ENCODE measurements at places on chromosomes 3 and 15.

DNA sequence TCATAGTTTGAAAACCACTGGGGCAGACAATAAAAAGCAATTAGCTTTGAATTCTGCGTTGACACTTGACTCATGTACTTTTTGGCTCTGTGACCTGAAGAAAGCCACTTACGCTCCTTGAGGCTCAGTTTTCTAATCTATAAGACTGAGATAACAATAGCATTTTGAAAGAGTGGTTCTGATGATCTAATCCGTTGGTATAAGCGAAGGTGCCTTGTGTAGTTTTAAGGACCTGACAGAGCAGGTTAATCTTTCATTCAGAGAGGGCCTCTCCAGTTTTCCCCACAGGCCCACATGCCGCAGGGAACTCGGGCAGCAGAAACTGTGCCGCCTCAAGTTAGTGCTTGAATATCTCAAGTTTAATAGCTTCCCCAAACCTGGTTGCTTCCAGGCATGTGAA is 306.0 kb upstream of the GBE1 start:
- DNase-seq: no peak

GRCh38 chr3:17235310-17235709 is 350.6 kb downstream of the PLCL2 start:
- no peak for DNase-seq

- DNase-seq: no peak
Observed at GRCh38 chr3:133917144-133917543, 21.5 kb upstream of the RAB6B start.

GRCh38 chr15:82950295-82950694 is 2.2 kb downstream of the HOMER2 start:
- DNase-seq: no peak

- DNase-seq: no peak
Observed at GRCh38 chr3:196016485-196016884, 65.4 kb downstream of the TFRC start.

DNA sequence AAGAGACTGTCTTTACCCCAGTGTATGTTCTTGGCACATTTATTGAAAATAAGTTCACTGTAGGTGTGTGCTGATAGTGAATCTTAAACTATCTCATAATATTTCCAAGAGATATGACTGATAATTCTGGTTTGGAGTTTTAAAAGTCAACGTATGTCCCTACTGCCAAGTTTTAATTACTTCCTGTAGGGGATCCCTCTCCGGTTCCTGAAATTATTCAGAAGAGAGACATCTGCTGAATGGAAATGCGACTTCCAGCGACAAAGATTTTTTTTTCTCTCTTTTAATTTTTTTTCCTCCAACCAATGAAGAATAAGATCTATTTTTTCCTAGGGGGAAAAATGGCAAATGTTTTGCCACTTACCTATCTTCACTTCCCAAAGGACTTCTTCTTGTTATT is 498.9 kb upstream of the TGFBR2 start:
- DNase-seq: no peak

- DNase-seq: no peak
Observed at GRCh38 chr3:154430014-154430413, at the start of gene GPR149. Gene GPR149, minus strand, starts transcription at chr3:154430190. Its CDS starts 575 bp downstream, at chr3:154429615.

GRCh38 chr3:174337227-174337626 is 521.9 kb upstream of the NAALADL2 start:
- DNase-seq: no peak

GRCh38 chr15:66251065-66251789 is 2.3 kb downstream of the MEGF11 start:
- no peak for DNase-seq

- DNase-seq: no peak
Observed at GRCh38 chr3:161070252-161070930, 34.8 kb downstream of the B3GALNT1 start.

DNA sequence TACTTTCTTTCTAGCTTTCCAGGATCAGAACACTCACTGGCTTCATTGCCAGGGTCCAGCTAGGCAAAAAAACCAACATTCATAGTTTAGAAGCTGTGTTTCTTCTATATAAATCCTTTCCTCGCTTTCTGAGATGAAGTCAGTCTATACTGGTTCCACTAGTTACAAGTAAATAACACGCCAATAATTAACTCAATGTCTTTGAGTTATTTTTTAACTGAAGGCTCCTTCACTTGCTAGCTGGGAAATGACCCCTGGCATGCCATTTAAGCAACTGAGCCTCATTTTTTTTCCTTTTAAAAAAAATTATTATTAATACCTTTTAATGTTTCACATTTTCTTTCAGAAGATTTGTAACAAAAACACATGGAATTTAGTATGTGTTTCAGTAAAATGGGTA is 2.1 kb upstream of the CCDC174 start:
- DNase-seq: no peak

All from stimulated activated CD4-positive, alpha-beta T cell treated with anti-CD3 and anti-CD28 coated beads, Interleukin-4, amount 100 ng/mL, for 1 hour (primary cell).